Stimulated activated CD8-positive, alpha-beta memory T cell treated with anti-CD3 and anti-CD28 coated beads, Interleukin-2, amount 100 ng/mL, for 1 hour (primary cell): ENCODE measurements at places on chromosomes 7 and 10.

- no peak for DNase-seq
Observed at GRCh38 chr10:132102071-132102716, 36.4 kb downstream of the JAKMIP3 start.

- DNase-seq = no peak
Observed at GRCh38 chr7:75967487-75967997, 26.9 kb downstream of the TMEM120A start.

DNA sequence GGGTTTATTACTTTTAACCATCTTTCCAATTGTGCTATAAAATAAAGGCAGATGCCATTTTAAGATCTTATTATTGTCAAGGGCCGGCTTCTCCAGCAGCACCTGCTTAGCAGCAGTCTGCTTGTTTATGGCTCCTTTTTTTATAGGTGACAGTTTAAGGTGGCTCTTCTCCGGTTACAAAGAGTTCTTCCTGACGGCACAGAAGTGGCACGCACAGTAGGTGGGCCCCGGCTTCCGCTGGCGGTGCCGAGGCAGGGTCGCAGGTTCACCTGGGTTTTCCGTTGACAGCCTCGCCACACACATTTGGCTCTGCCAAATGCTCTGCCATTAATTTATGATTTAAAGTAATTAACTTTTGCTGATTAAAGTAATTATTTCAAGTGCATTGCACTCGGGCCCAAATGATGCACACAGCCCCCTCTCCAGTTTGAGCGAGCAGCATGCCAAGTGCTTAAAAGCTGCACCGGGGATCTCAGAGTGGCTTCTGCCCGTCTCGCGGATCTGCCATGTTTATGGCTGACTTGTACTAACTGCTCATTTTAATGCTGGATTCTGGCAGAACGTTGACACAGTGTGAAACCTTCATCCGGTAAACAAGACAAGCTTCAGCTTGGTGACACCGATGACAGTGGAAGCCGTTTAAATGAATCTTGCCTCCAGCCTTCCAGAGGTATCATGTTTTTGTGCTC is 355.1 kb upstream of the MKI67 start:
- DNase-seq = no peak

DNA sequence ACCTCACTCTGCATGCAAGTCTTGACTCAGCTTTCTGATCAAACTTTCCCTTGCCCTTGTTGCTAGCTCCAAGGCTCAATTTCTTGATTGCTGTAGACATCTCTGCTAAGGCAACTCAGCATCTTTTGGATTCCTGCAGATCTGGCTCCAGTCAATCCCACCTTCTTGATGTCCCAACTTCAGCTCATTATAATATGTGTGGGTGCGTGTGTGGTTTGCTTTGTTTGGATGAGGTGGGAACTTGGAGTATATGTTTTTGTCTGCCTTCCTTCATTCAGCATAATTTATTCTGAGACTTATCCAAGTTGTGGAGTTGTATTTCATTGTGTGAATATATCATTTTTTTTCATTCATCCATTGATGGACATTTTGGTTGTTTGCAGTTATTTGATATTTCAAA is 364.8 kb upstream of the IGFBP3 start:
- no peak for DNase-seq

GRCh38 chr10:132392811-132393694 is 3.9 kb upstream of the PWWP2B start:
- no peak for DNase-seq

GRCh38 chr7:30688718-30689221 is 6.5 kb upstream of the CRHR2 start:
- no peak for DNase-seq

GRCh38 chr7:3154881-3155494 is 111.3 kb upstream of the CARD11 start:
- peak; percentile 27 for DNase-seq

GRCh38 chr7:23284871-23285270 is 14.3 kb upstream of the MALSU1 start:
- DNase-seq = no peak

- no peak for DNase-seq
Observed at GRCh38 chr7:132687016-132687415, 110.7 kb upstream of the PLXNA4 start.

DNA sequence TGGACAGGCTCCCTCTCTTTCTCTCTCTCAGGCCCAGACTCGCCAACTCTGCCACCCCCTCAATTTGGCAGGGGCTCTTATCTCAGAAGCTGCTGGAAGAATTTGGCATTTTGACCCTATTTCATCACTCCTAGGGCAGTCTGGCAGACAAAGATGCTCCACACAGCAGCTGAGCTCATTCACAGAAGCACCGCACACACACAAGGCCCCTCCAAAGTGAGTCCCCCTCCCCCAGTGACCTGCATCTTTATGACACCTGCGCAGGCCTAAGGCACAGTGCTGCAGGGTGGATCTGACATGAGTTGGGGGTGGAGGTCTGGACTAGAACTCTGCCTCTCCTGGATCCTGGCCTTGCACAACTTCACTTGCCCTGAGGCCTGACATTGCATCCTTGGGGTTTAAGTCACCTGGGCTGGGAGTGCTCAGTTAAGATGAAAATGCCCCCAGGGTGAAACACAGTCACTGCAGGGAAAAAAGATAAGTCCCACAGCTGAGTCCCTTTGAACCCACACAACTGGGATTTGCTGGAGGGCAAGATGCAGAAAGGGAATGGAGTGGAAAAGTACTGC is 41.1 kb upstream of the DUSP5 start:
- no peak for DNase-seq

- no peak for DNase-seq
Observed at GRCh38 chr7:97513326-97513725, 218.6 kb upstream of the TAC1 start.

- no peak for DNase-seq
Observed at GRCh38 chr7:158804335-158804734, 25.0 kb downstream of the ESYT2 start.

DNA sequence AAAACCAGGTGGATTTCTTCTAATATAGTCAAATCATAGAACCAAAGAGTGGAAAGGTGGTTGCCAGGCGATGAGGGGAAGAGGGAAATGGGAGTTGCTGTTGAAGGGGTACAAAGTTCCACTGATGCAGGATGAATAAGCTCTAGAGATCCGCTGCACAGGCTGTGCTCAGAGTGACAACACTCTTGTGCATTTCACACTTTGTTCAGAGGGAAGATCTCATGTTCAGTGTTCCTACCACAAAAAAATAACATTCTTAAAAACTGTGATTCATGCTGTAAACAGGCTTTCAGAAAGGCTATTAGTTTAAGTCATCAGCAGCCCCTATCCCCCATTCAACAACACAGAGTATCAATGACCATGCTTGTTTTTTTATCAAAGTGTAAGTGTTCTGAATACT is 213.8 kb downstream of the COBL start:
- DNase-seq = no peak

DNA sequence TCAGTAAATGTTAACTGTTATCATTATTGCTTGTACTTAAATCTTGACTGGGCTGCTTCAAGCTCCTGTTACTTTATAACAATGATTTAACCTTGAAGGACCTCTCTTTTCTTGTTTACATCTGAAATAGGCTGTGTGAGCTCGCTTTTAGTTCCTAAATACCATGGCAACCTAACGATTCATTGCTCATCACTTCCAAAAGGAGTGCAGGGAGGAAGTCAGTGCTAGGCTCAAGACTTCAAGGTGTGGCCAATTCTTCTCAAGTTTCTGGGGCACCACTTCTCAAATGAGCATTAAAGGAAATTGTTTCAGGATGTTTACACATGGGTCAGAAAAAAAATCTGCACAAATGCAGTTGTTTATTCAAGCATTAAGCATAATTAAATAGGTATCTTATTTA is 284.2 kb downstream of the MTERF1 start:
- DNase-seq = no peak
